ENCODE measurements at places on chromosomes 2 and 18. TPM values are rescaled to one million over a fixed set of nuclear protein-coding genes. Genes with fewer than 3 reads are reported as not detected.
A peak's percentile ranks its signal among the peaks of the same experiment; 100 is the strongest.

The OSR1 gene
- polyA plus RNA-seq, result 40.6 TPM

DNA sequence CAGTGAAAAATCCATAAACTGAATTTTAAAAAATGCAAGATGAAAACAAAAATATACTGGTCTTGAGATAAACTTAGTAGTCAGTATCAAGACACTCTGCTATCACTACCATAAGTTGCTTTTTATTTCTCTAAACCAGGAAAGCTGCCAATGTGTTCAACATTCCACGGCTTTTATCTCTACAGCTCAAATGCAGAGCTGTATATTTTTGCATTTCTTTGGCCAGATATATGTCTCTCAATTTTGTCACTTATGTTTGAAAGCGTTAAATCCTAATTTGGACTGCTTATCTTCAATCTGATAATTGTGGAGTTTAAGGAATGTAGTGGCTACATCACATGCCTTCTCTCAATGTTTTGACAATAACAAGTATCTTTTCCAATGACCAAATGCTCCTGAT lies 609.5 kb downstream of the EPHA4 start:
- no peak for DNase-seq

GRCh38 chr2:214966420-214966819 lies 156.9 kb upstream of the BARD1 start:
- no peak for DNase-seq

DNA sequence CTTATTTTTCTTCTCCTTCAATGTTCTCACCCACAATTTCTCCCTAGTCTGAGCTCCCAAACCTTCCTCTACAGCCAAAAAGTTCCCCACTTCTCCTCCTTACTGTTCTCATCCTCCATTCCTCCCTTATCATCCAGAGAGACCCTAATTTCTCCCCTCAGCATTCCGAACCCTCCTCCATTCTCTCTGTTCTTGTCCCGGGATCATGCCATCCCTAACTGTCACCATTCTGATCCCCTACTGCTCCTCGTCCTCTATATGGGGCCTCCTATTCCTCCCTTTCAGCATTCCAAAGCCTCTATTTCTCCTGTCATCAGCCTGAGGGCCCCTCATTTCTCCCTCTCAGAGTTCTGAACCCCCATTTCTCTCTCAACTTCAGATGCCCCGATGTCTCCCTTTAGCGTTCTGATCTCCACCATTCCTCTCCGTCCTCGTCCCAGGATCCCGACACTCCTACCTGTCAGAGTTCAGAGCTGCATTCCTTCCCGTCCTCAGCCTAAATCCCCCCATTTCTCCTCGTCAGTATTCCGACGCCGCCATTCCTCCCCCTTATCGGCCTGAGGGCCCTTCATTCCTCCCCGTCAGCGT lies 522 bp downstream of the MBD1 start:
- DNase-seq, result no peak

The LCT gene
- polyA plus RNA-seq, result 0.08 TPM

- DNase-seq, result peak; percentile 36
Measured at GRCh38 chr2:7053650-7054265, 136.5 kb downstream of the RNF144A start.

The NYAP2 gene
- 5.8 TPM for polyA plus RNA-seq

The MRPL44 gene
- polyA plus RNA-seq, result 36.7 TPM
